ENCODE measurements at places on chromosomes 2 and 18.

GRCh38 chr18:25281556-25281955 lies 70.4 kb downstream of the ZNF521 start:
- no peak for DNase-seq

- no peak for DNase-seq
Measured at GRCh38 chr2:237435844-237436587, 22.1 kb upstream of the COL6A3 start.

- DNase-seq, result no peak
Measured at GRCh38 chr2:235333076-235333475, 160.8 kb upstream of the AGAP1 start.

DNA sequence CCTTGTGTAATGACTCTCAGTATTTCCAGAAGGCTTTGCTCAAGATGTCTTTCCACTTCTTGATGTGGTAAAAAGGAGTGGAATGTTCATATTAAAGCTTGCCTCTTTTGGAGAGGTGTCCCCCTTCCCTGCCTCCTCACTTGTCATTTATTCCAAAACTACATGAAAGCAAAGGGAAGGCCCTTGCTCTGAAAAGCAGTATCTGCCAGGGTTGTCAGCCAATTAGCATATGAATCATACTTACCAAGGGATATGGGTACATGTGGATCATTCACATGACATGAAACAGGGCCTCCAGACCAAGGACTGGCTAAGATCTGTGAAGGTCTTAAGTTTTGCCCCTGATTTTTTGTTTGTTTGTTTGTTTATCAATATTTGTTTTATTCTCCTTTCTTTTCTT lies 31.3 kb downstream of the ANXA4 start:
- no peak for DNase-seq

- no peak for DNase-seq
Measured at GRCh38 chr2:101714118-101714517, 16.6 kb downstream of the MAP4K4 start.

DNA sequence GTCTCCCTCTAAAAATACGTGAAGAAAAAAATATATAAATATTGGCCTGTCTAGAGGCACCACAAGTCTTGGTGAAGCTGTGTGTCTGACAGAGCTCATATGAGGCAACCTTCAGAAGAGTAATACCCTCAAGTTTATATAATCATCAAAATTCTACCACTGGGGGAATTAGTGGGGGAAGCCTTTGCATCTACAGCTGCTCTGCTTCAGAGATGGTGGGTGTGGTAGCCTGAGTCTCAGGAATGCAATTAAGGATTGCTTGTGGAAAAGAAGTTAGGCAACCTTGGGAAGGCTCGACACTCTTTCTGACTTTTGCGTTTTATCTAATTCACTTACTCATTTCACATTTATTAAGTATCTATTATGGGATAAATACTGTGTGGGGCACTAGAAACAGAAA lies 17.4 kb downstream of the TPGS2 start:
- DNase-seq, result no peak

GRCh38 chr2:196464311-196464710 lies 175.2 kb upstream of the CCDC150 start:
- no peak for DNase-seq

DNA sequence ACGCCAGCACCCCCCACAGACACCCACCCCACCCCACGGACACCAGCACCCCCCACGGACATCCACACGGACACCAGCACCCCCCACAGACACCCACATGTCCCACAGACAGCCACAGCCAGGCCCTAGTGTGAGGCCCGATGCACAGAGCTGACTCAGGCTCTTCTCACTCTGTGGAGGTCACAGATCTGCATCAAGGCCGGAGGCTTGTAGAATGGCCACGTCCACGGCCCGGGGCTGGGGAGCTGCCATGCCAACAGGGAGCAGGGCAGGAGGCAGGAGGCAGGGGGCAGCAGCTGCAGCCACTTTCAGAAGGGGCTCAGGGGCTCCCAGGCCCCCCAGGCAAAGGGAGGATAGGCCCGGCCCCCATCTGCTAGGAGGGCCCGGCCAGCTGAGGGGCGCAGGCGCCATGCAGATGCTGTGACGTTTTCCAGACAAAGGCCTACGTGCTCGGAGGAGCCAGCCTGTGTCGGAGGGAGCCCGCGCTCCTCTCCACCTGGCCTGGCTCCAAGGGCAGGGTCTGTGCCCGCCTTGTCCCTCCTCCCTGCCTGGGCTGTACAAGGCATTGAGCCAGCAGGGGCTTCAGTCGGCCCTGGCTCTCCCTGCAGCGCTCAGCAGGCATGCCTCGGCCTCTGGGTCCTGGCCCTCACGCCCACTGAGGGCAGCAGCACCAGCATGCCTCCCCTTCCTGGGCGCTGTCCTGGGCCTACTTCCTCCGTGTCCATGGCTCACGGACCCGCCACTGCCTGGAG lies 249.0 kb downstream of the TWIST2 start:
- no peak for DNase-seq

DNA sequence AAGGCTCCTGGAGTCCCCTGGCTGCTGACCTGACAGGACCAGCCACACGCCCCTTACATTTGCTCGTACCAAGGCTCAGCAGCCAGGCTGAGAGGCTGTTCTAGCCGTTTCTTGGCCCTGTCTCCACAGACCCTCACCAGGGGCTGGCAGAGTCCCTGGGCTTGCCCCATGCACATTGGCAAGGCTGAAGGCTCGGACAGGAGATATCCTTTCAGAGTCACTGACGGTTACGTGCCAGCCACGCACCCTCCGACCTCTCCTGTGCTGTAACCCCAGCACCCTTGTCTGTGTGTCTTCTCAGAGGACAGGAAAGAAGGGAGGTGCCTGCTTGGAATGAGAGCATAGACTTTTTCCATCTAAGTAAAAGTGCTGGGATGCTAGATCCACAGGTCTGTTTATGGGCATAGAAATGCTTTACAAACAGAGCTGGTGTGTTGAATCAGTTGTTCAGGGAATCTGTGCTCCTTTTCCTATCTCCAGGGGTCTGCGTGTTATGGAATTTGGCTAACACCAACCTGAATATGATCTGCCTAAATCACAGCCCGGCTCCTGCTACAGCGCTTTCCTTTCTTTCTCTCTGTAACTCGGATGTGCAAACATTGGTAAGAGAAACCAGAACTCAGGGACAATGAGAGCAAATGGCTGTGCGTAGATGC lies 41.0 kb downstream of the COPS8 start:
- DNase-seq, result no peak

GRCh38 chr2:24203029-24203786 lies 28.4 kb downstream of the FAM228A start:
- no peak for DNase-seq

DNA sequence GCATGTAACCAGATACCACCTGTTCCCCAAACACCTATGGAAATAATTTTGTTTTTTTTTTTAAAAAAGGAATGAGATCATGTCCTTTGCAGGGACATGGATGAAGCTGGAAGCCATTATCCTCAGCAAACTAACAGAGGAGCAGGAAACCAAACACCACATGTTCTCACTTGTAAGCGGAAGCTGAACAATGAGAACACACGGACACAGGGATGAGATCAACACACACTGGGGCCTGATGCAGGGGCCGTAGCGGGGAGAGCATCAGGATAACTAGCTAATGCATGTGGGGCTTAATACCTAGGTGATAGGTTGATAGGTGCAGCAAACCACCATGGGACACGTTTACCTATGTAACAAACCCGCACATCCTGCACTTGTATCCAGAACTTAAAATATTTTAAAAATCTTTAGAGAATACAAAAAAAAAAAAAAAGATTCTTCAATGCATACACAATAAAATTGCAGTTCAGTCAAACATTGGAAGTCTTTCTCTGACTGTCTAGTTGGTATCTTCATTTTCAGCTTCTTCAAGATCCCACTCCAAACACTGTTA lies 11.6 kb upstream of the CASP10 start:
- DNase-seq, result no peak

- DNase-seq, result no peak
Measured at GRCh38 chr2:168997794-168998193, 33.3 kb downstream of the ABCB11 start.

- DNase-seq, result no peak
Measured at GRCh38 chr2:147980940-147981528, 39.5 kb downstream of the ORC4 start.

GRCh38 chr2:136032817-136033535 lies 47.5 kb upstream of the DARS1 start:
- DNase-seq, result no peak
